ENCODE measurements at places on chromosomes 3 and 15.

DNA sequence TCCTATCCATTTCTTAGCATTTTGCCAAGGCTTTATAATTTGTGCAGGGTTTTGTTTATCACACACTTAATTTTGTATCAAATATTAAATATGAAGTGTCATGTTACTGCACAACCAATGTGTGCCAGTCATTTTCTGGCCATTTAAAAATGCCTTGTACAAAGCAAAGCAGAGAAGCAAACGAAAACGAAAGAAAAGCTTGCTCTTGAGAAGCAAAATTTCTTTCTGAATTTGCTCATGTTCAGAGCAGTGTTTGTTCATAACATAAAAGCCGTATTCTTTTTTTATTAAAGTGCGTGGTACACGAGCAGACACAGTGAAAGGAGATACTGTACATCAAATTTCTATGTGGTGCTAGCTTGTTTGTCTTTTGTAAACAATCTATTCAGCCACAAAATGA lies 792.6 kb downstream of the NAALADL2 start:
- DNase-seq = no peak

DNA sequence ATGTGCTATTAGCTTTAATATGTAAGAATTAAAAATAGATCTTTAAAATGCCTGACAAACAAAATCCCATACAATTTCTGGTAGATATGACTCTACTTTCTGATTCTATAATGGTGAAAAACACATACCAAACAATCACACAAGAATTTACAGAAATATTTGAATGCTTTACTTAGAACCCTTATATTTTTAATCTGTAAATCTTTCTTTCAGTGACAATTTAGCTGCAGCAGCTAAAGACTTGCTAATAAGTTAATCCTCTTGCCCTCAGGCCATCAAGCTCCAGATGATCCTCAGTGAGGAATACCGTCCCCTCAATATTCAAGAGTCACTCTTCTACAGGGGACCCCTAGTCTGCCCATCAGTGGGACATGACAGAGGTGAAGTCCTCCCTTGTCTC lies 55.6 kb downstream of the C3orf80 start:
- no peak for DNase-seq

DNA sequence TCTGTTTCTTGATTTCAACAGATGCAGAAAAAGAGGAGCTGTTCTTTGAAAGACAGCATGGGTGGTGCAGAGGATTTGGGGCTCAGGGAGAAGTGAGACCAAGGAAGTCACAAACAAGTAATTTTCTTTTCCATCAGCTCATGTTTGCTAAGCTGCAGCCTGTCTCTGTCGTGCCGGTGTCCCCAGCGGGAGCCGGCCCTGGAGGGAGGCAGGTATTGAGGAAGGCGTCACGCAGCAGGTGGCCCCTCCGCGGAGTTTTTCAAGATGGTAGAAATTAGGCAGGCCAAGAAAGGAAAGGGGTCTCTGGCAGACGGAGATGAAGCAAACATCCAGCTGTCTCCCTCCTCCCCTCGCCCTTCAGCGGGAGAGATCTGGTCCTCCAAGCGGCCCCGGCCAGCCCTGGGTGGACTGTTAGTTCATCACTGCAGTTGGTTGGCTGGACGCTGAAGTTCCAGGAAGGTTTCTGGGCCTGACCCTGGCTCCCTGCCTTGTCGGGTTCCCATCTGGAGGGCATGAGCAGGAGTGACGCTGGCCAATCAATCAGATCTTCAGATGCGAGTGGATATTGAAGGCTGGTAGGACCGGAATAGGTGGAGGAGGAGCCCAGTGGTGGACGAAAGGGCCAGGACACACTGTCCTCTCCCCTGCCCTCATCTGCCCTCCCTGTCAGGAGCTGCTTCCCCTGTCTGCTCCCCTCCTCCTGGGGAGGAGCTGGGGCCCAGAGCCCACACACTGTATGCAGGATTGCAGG lies 27.7 kb upstream of the MUC4 start:
- DNase-seq = no peak

- no peak for DNase-seq
Observed at GRCh38 chr3:128388932-128389331, 77.8 kb downstream of the DNAJB8 start.

GRCh38 chr3:158820521-158820920 lies 18.7 kb downstream of the MFSD1 start:
- DNase-seq = no peak

GRCh38 chr3:196654735-196655090 lies 15.2 kb downstream of the NRROS start:
- no peak for DNase-seq

- DNase-seq = no peak
Observed at GRCh38 chr3:125613204-125613603, 17.9 kb upstream of the OSBPL11 start.

DNA sequence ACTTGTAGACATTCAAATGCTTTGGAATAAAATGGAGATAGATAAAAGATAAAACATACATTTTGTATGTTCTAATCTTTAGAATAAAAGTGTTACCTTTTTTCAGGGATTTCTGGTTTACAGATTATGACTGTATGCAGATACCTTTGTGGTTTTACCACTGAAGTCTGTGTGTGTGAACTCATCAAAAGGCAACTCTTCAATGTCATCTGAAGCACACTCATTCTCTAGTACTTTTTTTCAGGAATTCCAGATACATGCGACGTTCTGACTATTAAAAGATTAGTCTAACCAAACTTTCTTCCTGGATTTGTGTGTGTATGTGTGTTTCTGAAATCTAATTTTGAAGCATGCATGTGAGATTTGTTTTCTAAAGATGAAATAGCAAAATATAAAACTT lies 188.6 kb downstream of the NLGN1 start:
- DNase-seq = no peak

- no peak for DNase-seq
Observed at GRCh38 chr3:195151866-195152541, 119.0 kb downstream of the XXYLT1 start.

DNA sequence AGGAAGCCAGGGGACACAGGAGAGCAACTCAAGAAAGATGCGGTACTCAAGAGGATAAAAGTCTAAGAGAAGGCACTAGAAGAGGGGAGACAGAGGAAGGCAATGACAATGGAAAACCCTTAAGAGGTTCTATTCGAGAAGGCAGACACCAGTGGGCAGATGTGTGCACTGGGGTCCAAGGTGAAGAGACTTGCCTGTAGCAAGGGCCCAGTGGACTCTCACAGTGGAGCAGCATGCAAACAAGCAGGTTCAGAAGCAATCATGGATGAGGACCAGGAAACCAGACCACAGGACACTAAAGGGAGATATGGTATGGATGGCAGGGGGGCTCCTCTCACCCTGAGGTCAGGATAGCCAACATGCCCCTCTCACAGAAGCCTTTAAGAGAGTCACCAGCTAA lies 2.7 kb downstream of the ADCY5 start:
- DNase-seq = no peak

- no peak for DNase-seq
Observed at GRCh38 chr3:95883801-95884200, 930.6 kb upstream of the EPHA6 start.

DNA sequence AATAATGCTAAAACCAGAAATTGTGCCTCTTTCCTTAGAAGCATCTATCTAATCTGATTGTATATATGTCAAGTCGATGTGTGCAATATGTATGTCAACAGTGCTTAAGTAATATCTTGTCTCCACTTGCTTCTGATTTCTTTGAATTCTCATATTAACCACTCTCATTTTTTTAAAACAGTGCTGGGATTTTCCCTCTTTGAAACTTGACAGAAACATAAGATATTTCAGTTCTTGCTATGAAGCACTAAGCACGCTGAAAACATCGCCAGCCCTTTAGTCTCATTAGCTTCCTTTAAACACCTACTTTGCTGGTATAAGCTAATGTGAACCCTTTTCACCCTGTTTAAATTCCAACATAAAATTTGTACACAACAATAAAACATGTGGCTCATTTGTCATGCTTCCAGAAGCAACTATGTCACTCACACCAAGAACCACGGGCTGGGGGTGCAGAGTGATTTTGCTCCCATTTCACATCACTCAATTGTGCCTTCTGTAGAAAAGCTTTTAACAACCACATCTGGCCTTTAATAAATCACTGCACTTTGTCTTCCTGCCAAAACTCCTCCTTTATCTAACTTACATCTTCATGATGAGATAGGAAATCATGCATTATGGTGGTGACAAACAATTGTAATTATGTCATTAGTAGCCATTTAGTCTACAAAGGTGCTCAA lies 185.2 kb downstream of the FOXP1 start:
- DNase-seq = no peak

Measured in pons (tissue), 1 donor.